ENCODE measurements at places on chromosomes 12 and 14. TPM values are rescaled to one million over a fixed set of nuclear protein-coding genes. Genes with fewer than 3 reads are reported as not detected.

PYM1 gene
- 66.9 TPM for total RNA-seq

AMN gene
- total RNA-seq = 12.4 TPM

ZDHHC22 gene
- not detected for total RNA-seq

PRPH gene
- 0.64 TPM for total RNA-seq

C1QL4 gene
- total RNA-seq = not detected

DDIT3 gene
- 34.8 TPM for total RNA-seq

KLRC3 gene
- not detected for total RNA-seq

NANOG gene
- 0.52 TPM for total RNA-seq

KRT6A gene
- 18,870 TPM for total RNA-seq

TMEM253 gene
- total RNA-seq = 1.6 TPM
